Activated T-helper 9 cell treated with anti-CD3 and anti-CD28 coated beads, Interleukin-2, amount 50 U/mL, for 16 hours (primary cell): ENCODE measurements at places on chromosomes 7 and 10.

GRCh38 chr10:44467900-44468299 lies 83.0 kb upstream of the CXCL12 start:
- no peak for DNase-seq

DNA sequence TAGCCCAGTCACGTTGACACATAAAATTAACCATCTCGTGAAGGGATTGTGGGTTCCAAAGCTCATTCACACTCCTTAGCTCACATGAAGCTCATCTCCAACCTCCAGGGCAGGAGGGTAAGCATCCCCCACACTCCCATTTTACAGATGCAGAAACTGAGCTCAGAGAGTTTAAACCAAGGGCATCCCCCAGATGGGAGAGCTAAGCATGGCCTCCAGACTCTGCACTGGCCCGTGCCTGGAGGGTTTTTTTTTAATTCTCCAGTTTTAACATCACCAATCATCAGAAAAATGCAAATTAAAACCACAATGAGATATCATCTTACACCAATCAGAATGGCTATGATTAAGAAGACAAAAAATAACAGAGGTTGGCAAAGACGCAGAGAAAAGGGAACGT lies 53.3 kb upstream of the TCF7L2 start:
- no peak for DNase-seq

DNA sequence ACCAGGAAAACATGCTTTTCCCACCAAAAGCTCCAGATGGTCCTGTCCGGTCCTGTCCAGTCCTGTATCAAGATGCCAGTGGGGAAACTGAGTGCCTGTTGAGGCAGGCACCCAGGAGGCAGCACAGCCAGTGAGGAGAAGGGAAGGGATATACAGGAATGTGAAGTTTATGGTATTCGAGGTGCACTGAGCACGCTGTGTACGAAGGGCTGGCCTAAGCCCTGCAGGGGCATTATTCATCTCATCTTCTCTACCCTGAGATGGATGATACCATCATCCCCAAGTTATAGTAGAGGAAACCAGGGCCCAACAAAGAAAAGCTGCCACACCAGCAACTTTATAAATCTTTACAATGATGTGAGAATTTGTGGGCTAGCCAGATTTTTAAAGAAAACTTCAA lies 23.4 kb upstream of the FXYD4 start:
- no peak for DNase-seq

GRCh38 chr7:31419505-31420055 lies 79.1 kb upstream of the NEUROD6 start:
- DNase-seq = no peak

- DNase-seq = no peak
These were observed 5.8 kb upstream of the PNLIPRP3 start for GRCh38 chr10:116421815-116422214.
